ENCODE measurements at places on chromosomes 2 and 18.

GRCh38 chr2:133085646-133086045, 415.6 kb upstream of the LYPD1 start:
- no peak for DNase-seq

DNA sequence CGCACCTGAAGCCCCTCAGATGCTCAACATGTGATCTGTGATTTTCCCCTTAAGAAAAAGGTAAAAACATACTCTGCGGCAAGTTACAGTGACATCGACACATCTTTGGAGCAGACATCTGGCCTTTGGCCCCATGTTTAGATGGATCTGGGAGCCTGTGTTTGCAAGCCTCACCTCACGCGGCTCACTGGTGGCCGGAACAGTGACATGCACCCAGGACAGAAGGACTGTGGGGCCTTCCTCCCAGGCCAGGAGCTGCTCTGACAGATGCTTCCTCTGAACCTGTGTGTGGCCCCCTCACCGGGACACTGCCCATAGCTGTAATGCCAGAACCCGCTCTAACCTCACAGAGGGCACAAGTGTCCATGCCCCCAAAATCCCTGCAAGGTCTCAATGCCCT, 13.1 kb downstream of the PASK start:
- no peak for DNase-seq

DNA sequence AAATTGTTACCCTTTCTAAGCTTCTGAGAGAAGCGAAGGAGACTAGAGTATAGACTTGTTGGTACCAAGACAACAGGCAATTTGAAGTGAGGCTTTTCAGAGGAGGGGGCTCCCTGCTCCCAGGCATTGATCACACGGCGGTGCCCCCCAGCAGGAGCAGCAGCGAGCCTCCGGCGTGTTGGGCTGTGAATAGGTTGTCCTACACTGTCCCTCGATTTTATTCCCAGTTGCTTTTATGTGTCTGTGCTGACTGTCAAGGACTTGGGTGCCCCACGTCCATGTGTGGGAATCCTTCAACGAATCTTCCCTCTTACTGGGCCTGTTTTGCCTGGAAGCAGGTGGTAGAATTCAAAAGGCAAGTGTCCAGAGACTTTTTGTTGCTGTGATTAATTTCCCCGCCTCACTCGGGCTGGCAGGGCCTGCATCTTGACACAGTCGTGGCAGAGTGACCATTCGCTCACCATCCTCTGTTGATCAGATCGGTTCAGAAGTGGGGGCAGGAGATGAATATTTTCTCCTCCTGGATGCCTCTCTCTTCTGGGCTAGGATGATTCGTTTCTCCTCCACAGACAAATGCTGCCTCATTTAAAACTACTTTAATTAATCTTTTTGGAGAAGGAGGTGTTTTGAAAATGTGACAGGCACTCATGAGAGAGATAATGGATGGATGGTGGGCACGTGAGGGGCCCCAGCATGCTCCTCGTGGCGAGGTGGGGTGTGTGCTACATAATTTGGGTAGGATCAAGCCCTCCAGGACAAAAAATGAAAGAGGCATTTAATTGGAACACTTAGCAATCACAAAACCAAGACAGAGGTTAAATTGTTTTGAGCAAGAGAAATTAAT, 77.6 kb downstream of the SMIM21 start:
- no peak for DNase-seq

DNA sequence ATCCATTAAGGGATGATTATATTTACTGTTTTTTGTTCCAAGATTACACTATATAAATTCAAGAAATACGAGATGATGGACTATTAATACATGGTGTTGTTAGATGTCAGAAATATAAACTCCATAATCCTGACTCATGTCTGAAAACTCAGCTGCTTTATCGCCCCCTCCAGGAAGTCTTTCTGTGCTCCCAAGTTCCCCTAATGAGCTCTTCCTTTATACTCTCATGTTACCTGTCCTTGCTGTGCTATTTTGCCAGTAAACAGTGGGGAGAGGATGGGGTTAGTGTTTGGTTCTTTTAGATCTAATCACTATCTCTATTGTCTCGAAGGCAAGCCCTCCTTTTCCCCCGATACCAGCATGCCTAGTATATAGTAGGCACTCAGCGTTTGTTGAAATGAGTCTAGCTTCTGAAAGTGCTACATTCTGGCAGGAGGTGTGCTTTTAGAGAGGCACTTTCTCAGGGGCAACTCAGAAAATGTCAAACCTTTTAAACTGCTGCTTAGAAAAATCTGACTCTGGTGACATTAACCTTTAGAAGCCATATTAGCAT, 21.4 kb upstream of the BARD1 start:
- DNase-seq: no peak

DNA sequence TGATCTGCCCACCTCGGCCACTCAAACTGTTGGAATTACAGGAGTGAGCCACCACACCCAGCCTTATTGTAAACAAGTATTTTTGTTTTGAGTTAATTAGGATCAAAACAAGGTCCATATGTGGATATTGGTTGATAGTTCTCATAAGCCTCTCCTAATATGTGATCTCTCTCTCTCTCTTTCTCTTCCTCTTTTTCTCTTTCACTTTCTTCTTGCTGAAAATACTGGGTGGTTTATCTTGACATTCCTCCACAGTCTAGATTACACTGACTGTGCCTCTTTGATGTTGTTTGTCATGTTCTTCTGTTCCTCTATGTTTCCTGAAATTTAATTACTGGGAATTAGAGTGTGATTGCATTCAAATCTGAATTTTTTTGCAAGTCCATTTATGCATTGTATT, 547.5 kb upstream of the NRXN1 start:
- no peak for DNase-seq

DNA sequence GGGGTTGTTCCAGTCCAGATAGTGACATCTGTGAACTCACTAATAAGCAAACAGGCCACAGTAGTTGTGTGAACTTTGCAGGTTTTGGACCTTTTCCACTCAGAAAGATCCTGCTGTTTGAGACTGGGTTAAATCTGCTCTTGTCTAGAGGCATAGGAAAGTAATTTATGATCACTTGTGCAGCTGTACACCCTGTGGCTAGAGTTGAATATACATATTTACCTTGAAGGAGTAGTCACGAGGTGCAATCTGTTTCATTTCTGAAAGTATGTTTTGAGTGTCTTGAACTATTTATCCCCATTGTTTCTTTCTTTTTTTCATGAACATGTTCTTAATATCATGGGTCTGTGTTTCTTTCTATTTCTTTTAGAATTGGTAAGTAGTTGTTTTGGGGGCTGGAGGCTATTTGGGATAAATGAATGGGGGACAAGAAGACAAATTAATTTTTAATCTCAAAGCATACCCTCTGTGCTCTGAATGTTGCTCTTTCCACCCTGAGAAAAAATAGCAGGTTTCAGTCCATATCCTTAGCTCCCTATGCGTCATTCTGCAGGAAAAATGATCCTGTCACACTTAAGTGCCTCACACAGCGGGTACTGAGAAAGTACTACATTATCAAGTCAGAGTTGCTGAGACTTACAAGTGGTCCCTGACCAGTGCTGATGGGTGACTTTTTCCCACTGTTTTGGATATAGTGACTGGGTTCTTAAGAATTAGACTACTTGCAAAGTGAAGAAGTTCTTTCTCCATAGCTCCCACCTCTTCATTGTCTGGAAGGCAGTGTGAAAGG, 28.2 kb downstream of the DCC start:
- no peak for DNase-seq

GRCh38 chr18:63480476-63480875, 3.7 kb downstream of the SERPINB5 start:
- no peak for DNase-seq

GRCh38 chr2:159738509-159739390, 26.4 kb downstream of the MARCHF7 start:
- DNase-seq: no peak

DNA sequence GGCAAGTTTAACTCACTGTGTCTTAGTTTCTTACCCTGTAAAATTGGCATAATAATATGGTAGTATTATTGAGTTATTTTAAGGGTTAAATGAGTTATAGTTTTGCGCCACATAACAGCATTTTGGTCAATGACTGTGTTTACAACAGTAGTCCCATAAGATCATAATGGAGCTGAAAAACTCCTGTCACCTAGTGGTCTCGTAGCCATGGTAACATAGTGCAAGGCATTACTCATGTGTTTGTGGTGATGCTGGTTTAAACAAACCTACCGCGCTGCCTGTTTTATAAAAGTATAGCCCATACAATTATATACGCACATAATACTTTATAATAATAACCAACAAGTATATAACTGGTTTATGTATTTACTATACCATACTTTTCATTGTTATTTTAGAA, 15.8 kb downstream of the UNC80 start:
- DNase-seq: no peak

DNA sequence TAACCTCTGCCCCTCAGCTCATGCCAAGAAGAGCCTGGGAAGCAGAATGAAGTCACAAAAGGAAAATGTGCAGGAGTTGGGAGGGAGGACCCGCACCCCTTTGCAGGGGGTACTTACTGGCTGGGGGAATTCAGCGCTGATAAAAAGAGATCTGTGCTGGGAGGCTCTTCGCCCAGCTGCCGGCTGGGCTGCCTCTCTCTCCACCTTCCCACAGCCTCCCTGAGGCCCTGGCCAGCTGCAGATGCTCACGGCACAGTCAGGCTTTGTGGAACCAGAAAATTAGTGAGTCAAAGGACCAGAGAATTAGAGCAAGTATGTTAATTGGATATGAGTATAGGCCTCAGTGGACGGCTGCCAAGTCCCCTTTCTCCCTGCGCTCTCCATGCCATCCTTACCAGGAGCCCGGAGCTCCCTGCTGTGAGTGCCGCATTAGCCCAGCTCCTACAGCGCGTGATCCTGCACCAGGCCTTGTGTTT, 181.7 kb upstream of the SH3BP4 start:
- no peak for DNase-seq

GRCh38 chr18:12867441-12868123, 16.5 kb downstream of the PTPN2 start:
- DNase-seq: no peak

GRCh38 chr2:168032091-168032490, 215.3 kb downstream of the STK39 start:
- no peak for DNase-seq

DNA sequence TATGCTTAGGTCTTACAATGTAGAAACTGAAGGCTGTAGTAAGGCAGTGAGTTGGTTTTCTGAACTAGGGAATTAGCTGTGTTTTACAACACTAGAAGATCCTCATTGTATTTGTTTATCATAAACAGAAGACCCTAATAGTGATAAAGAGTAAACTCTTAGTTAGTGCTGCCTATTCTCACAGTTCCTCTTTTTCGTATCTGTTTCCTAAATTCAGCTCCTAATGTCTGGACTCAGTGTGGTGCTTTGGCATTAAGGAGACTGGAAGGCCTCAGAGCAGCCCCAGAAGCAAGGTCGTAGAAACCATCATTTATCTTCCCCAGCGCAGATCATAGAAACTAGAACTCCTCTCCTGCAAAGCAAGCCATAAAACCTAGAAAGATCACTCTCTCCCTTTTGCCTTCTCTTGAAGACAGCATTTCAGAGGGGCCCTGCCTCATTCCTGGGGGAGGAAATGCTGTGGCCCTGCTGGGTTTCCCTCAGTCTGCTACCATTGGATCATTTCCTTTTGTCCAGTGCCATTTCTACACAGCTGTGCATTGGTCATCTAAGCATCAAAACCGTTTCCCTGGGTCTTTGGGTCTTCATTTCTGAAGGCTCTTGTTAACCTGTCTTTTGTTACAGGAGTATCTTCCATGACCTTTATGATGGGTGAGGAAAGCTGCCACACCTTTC, 4.7 kb downstream of the ACP1 start:
- no peak for DNase-seq

GRCh38 chr18:62198259-62198658, 11.2 kb downstream of the RELCH start:
- no peak for DNase-seq

DNA sequence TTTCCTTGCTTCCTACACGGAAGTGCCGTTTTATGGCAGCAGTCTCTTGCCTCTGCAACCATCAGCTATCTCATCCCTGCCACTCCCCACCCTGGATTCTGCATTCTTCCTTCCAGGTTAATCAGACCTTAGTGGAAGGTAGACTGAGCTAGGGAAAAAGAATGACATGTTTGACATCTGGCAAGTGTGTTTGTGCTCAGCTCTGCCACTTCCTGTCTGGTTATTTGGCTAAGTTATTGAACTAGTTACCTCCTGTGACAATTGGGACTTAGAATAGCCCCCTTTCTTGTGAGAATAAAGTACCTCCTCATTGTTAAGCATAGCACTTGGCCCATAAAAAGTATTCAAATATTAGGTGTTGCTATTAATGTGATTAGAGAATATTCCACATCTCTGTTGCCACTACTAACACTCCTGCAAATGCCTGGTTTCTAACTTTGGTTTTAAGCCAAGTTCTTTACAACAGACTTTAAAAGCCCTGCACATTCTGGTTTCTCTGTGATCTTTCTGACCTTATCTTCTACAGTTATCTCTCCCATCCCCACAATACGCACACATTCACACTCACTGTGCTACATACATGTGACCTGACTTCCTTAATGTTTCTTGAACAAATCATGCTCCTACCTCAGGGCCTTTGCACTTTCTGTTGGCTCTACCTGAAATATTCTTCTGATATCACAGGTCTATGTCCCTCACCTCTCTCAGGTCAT, 10.8 kb upstream of the MAPRE2 start:
- no peak for DNase-seq

GRCh38 chr2:227415538-227416424, 28.0 kb upstream of the SCYGR1 start:
- no peak for DNase-seq

DNA sequence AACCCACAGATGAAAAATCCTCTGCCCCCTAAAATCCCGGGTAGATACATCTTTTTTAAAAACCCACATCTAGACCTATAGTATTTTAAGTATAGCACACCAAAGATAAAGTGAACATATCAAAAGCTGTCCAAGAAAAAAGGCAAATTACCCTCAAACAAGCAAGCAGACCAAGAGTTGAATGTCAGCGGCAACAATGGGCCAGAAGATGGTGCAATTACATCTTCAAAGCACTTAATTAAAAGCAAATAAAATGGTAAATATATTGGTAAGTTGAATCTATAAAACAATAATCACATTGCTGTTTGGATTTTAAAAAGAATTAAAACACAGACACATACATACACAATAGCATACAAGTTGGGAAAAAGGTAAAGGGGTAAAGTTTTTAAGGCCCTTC, 98.5 kb downstream of the MYOM1 start:
- DNase-seq: no peak

All from GM12891 (cell line).